Keratinocyte (primary cell): ENCODE measurements at places on chromosomes 5 and 9. TPM values are rescaled to one million over a fixed set of nuclear protein-coding genes. Genes with fewer than 3 reads are reported as not detected.
A peak's percentile ranks its signal among the peaks of the same experiment; 100 is the strongest.

- no peak for DNase-seq
- peaks cover 1% of the 10 kb centered on the region for H3K36me3 ChIP-seq
- H3K27me3 ChIP-seq, result no peaks in the 10 kb centered on the region
- no peak overlapping the region for H3K27ac ChIP-seq
These were observed 12.8 kb upstream of the TNFAIP8 start for GRCh38 chr5:119343052-119343451.

Gene INSL4
- 0.04 TPM in 1 of 3 replicates, not detected in the others for polyA plus RNA-seq

Gene S1PR3
- 4.1 to 5.3 TPM (median 4.6 TPM) in 3 replicates for polyA plus RNA-seq

Gene TLR4
- 0.05 to 0.09 TPM (median 0.07 TPM) in 3 replicates for polyA plus RNA-seq

- no peak overlapping the region for H3K4me3 ChIP-seq
- H3K27ac ChIP-seq, result no peak overlapping the region
- no peak for DNase-seq
These were observed 409.2 kb downstream of the HTR1A start for GRCh38 chr5:63553073-63553472.

DNA sequence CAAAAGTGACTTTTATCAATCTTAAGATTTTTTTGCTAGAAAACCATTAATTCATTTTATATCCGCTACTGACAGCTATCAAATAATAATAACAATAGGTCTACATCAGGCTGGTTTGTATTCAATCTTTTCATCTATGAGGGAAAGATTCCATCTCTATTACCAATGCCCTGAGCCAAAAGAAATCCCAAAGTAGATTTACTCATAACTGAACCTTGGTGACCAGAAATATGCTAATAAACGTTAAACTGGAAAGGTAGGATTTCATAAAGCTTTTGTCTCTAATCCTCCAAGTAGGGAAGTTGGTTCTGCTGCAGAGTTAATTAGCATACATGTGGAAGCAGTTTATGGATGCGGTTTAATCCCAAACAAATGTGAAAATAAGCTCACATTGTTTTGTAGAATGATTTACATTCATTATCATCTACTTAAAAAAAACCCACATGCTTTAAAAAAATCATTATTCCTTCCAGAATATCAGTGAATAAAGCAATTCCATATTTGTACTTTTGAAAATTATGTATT is 715.5 kb downstream of the CETN3 start:
- no peak overlapping the region for H3K27ac ChIP-seq
- H3K4me1 ChIP-seq, result no peaks in the 10 kb centered on the region
- H3K27me3 ChIP-seq, result no peaks in the 10 kb centered on the region
- no peak for DNase-seq

DNA sequence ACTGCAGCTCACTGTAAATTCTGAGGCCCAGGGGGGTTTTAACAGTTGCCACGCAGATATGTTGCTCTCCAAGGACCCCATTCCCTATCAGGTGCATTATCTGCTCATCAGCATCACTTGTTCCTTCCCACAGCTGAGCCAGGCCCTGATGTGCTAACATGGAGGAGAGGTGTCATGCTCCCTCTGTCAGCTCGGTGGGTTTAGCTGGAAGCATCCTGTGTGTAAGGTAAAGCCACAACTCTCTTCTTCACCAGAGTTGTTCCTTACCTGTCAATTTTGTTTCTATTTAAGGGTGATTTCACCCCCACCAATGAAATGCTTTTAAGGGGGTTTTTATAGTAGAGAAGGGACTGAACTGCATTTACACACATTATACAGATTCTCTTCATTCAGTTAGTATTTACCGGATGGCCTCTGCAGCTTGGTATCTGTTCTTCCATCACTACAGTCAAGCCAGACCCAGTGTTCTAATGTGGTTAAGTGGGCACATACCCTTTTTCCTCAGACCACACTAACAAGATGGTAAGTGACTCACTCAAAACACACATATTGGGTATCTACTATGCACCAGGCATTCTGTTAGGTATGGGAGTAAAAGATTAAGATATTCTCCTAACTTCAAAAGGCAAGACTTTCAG is 205.4 kb downstream of the DCP2 start:
- no peaks in the 10 kb centered on the region for H3K27me3 ChIP-seq
- DNase-seq, result no peak
- peaks cover 3% of the 10 kb centered on the region for H3K36me3 ChIP-seq
- H3K4me3 ChIP-seq, result no peak overlapping the region

DNA sequence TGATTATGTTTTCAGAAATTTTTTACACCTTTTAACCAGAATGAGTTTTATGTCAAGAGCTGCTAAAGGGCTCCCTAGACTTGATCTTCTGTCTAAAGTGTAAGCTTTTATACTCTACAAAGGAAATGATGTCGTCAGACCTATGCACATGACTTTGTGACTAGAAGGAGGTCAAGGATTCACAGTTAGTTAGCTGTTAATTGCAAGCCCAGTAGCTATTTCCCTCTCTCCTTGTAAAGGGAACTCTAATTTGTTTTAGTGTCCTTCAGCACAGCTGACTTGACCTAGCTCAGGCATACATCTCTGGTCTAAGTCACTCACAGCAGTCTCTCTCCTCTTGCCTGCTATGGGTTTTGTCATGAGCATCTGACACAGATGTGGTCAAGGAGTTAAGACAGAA is 173.5 kb upstream of the NREP start:
- H3K36me3 ChIP-seq, result no peaks in the 10 kb centered on the region
- no peaks in the 10 kb centered on the region for H3K27me3 ChIP-seq
- peak overlapping the region; percentile 66 for H3K27ac ChIP-seq
- peaks cover 40% of the 10 kb centered on the region for H3K4me1 ChIP-seq
- H3K4me3 ChIP-seq, result no peak overlapping the region

Gene FOXD4L3
- not detected in 3 replicates for polyA plus RNA-seq

DNA sequence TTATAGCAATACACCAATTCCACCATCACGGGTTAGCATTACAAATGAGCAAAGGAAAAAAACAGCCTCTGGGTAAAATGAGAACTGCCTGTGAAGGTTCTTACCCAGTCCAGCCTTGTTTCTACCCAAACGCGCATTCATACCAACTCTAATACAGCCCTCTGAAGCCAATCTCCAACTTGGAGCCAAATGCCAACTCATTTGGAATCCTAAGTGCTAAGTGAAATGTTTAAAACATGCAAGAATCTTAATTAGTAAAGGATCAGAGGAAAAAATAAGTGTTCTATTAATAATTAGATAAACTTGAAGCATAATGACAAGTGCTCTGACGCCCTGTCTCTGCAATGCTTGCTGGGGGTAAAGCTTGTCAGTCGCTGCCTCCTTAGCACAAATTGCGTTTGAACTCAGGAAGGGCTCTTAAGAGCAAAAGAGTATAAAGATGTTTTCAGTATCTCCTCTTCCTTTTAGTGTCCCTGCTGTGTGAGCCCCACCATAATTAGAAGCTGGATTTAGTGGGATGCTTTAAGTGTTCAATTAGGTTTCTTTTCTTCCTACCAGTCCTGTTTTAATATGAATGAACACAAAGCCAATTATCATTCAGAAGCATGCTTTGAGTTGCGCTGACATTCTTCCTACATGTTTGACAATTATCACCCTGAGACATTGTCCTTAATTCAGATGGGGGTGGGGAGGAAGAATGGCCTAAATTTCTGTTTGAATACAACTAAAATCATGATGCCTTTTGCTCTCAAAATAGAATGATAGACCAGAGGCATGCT is 537.6 kb downstream of the DTWD2 start:
- no peak overlapping the region for H3K4me3 ChIP-seq
- DNase-seq, result no peak
- no peak overlapping the region for H3K27ac ChIP-seq
- H3K36me3 ChIP-seq, result no peaks in the 10 kb centered on the region
- H3K4me1 ChIP-seq, result no peaks in the 10 kb centered on the region

- H3K4me1 ChIP-seq, result no peaks in the 10 kb centered on the region
- no peaks in the 10 kb centered on the region for H3K27me3 ChIP-seq
- no peaks in the 10 kb centered on the region for H3K36me3 ChIP-seq
- DNase-seq, result no peak
- no peak overlapping the region for H3K4me3 ChIP-seq
These were observed 49.5 kb downstream of the TRIM32 start for GRCh38 chr9:116736399-116737151.

GRCh38 chr5:165039748-165040147 is 1534.3 kb downstream of the MAT2B start:
- no peak for DNase-seq
- H3K4me1 ChIP-seq, result no peaks in the 10 kb centered on the region
- no peak overlapping the region for H3K4me3 ChIP-seq
- H3K27me3 ChIP-seq, result no peaks in the 10 kb centered on the region
- H3K36me3 ChIP-seq, result no peaks in the 10 kb centered on the region

Gene ALDOB
- polyA plus RNA-seq, result not detected in 3 replicates

DNA sequence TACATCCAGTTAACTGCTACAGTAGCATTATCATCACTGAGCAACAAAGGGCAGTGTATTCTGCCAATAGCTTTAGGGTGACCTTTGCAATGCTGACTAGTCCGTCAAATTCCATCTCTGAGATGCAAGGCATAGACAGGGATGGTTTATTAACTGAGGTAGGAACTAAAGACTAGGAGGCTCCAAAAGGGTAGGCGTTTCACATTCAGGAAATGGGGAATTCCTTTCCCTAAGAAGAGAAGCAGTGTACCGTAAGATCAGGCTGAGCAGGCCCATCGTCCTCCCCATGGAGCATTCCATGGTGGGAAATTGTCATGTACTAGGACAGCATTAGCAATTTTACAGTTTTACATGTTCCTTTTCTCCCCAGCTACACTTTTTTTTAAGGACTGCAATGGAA is 157.7 kb downstream of the BNC2 start:
- H3K4me3 ChIP-seq, result no peak overlapping the region
- H3K4me1 ChIP-seq, result peaks cover 4% of the 10 kb centered on the region
- H3K27me3 ChIP-seq, result no peaks in the 10 kb centered on the region
- no peaks in the 10 kb centered on the region for H3K36me3 ChIP-seq

GRCh38 chr5:168156170-168156569 is 135.3 kb upstream of the WWC1 start:
- DNase-seq, result no peak
- H3K36me3 ChIP-seq, result peaks cover 20% of the 10 kb centered on the region
- no peaks in the 10 kb centered on the region for H3K4me1 ChIP-seq
- no peak overlapping the region for H3K4me3 ChIP-seq
- H3K27ac ChIP-seq, result no peak overlapping the region
- H3K27me3 ChIP-seq, result no peaks in the 10 kb centered on the region

DNA sequence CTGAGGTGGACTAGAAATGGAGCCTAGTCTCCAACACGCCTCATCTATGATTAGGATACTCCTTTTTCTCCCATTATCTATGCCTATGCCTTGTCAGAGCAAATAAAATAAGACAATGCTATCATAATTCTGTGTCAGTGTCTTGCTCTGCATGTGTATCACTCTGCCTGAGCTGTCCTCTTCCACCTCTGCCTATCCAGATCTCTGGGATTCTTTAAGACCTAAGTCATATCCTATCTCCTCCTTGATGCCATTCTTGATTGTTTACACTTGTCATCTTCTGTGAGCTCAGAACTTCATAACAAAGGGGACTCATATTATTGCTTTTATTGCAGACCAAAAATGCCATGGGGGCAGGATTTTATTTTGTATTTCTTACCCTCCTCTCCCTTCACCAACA is 351.2 kb upstream of the C9orf72 start:
- H3K4me3 ChIP-seq, result no peak overlapping the region
- H3K27ac ChIP-seq, result no peak overlapping the region
- H3K4me1 ChIP-seq, result no peaks in the 10 kb centered on the region
- DNase-seq, result no peak
- H3K36me3 ChIP-seq, result no peaks in the 10 kb centered on the region

Gene PLPP1
- 12.8 to 13.5 TPM (median 13.2 TPM) in 3 replicates for polyA plus RNA-seq

GRCh38 chr5:65010841-65011240 is 242.1 kb downstream of the CWC27 start:
- no peak overlapping the region for H3K27ac ChIP-seq
- no peaks in the 10 kb centered on the region for H3K36me3 ChIP-seq
- no peak overlapping the region for H3K4me3 ChIP-seq
- H3K27me3 ChIP-seq, result no peaks in the 10 kb centered on the region
- peaks cover 4% of the 10 kb centered on the region for H3K4me1 ChIP-seq

Gene IRX2
- 13.8 to 27.1 TPM (median 23.7 TPM) in 3 replicates for polyA plus RNA-seq

DNA sequence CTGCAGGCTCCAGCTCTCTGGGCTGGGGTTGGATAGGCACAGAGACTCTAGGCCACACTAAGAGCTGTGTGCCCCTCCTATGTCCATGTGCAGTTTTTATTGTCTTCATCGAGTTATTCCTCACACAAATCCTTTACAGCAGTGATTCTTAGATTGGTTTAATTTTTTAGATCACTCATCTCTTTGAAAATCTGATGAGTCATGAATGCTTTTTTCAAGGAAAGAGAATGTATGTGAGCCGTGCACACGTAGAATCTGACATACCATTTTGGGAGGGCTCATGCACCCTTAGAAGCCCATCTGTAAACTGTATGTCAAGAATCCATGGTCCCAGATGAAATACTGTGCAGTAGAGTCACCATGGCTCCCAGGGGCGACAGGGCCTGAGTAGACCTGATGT is 100.7 kb upstream of the S1PR3 start:
- H3K4me3 ChIP-seq, result no peak overlapping the region
- no peaks in the 10 kb centered on the region for H3K36me3 ChIP-seq
- H3K27ac ChIP-seq, result no peak overlapping the region
- no peaks in the 10 kb centered on the region for H3K27me3 ChIP-seq
- H3K4me1 ChIP-seq, result no peaks in the 10 kb centered on the region
- DNase-seq, result no peak

DNA sequence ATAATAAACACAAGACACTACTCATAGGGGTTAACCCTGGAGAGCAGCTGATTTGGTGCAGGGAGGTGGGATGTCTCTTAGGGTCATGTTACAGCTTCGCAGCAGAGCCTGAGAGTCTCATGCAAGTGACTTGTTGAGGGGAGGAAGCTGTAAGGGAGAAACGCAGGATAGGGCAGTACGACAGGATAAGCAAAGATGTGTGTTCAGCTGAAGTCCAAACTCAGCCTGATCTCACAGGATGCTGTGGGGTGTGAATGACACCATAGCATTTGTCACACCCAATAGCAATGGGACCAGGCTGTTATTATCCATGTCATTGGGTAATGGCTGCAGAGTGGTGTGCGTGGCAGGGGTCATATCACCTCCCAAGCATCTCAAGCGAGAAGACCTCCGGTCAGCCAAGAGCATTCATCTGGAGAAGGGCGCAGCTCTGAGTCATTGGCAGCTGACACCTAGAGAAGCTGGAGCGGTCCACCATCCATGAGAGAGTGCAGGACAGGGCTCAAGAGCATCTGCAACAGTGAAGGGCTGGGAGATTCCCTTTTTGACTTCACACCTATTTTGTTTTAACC is 49.2 kb upstream of the RPL26L1 start:
- H3K27me3 ChIP-seq, result no peaks in the 10 kb centered on the region
- H3K36me3 ChIP-seq, result peaks cover 20% of the 10 kb centered on the region
- peaks cover 11% of the 10 kb centered on the region for H3K4me1 ChIP-seq
- H3K4me3 ChIP-seq, result no peak overlapping the region

Gene BTNL8
- polyA plus RNA-seq, result not detected in 3 replicates

Gene CACNA1B
- under 0.01 to 0.01 TPM (median 0.01 TPM) in 3 replicates for polyA plus RNA-seq

- no peak overlapping the region for H3K4me3 ChIP-seq
- no peaks in the 10 kb centered on the region for H3K27me3 ChIP-seq
- peaks cover 2% of the 10 kb centered on the region for H3K36me3 ChIP-seq
- DNase-seq, result no peak
- peaks cover 34% of the 10 kb centered on the region for H3K4me1 ChIP-seq
These were observed 1.1 kb upstream of the GPX3 start for GRCh38 chr5:151019331-151019730.

Gene CYSTM1
- 34.3 to 65.6 TPM (median 35.6 TPM) in 3 replicates for polyA plus RNA-seq

Gene GDF9
- polyA plus RNA-seq, result 0.11 to 0.54 TPM (median 0.21 TPM) in 3 replicates

DNA sequence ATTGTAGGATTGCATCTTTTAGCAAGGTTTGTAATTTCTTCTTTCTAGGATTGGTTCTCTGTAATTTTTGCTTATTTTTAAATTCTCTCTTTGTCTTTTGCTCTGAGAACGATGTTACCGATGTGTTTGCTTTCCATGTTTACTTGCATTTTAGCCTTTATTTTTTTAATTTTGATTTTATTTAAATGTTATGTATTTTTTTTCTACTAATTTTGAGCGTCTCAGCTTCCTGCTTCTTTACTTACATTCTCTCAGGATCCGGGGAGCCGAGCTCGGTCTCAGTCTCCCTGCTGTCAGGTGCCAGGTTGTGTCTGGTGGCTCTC is 20.9 kb downstream of the ANXA2R start:
- DNase-seq, result no peak
- H3K4me1 ChIP-seq, result peaks cover 6% of the 10 kb centered on the region
- H3K27me3 ChIP-seq, result no peaks in the 10 kb centered on the region
- no peaks in the 10 kb centered on the region for H3K36me3 ChIP-seq
- H3K27ac ChIP-seq, result no peak overlapping the region
